ENCODE measurements at places on chromosomes 6 and 20.

GRCh38 chr20:63804308-63804636 is 26.8 kb downstream of the ZBTB46 start:
- no peak for DNase-seq

DNA sequence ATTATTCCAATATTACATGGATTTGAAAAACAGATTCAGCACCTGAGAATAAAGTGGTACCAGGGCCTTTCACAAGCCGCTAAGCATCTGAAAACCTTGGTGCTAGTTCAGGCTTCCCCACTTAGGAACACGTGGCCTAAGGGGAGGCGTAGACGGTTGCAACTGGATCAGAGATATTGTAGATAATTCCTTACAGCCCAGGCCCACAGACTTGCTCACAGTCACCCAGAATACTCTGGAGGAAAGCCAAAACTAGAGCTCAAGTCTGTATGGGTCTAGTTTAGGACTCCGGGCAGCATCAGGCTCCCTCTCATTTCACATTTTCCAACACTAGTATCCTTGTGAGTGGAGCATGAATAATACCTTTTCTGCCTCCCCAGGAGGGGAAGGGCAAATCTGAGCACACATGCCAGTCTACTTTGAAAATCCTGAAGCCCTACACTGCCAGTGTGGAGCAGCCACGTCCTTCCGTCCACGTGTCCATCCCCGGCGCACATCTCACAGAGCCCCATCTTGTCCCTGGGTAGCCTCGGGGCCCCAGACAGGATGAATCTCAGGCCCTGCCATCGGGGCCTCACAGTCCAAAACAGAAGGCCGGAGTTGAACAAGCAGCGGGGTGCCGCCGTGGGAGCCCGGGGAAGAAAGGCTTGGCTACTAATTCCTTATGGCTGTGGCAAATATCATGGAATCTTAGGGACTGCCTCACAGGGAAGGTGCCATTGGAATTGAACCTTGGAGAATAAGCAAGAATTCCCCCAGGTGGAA is 299.3 kb downstream of the NRN1 start:
- no peak for DNase-seq

DNA sequence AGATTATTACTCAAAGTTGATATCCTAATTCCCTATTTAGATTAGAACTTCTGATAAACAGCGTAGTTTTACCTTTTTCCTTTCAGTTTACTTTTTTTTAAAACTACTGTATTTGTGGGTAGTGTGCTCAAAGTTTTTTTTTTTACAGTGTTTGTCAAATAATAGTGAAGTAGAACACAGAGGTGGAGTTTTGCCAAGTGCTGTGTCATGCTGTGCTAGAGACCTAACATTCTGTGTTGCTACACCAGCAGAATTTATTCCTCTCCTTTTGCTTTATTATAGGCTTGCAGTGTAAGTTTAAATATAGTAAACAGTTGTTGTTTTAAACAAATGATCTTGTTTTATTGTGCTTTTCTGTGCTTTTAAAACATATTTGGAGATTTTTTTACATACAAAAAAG is 125.4 kb downstream of the HIVEP1 start:
- DNase-seq: no peak

DNA sequence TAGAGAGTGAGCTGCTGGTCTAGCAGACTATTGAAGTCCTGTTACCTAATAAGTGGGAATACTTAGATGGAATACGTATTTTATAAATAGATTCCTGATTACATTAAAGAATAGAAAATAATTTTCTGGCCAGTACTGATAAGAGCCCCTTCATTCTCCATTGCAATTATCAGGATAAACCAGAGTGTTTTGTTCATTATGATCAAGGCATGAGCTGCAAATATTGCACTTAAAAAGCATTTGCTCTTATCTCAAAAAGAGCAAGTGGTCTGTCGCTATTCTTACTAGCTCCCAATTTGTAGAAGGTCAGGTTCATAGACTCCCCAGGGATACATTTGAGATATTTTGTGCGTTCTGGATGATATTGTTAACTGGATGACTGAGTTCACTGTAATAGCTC is 73.1 kb upstream of the PLCB4 start:
- DNase-seq: no peak

- no peak for DNase-seq
These were observed 116.1 kb upstream of the NXT1 start for GRCh38 chr20:23234311-23235078.

- no peak for DNase-seq
These were observed 424.5 kb downstream of the GRIK2 start for GRCh38 chr6:101818051-101818450.

DNA sequence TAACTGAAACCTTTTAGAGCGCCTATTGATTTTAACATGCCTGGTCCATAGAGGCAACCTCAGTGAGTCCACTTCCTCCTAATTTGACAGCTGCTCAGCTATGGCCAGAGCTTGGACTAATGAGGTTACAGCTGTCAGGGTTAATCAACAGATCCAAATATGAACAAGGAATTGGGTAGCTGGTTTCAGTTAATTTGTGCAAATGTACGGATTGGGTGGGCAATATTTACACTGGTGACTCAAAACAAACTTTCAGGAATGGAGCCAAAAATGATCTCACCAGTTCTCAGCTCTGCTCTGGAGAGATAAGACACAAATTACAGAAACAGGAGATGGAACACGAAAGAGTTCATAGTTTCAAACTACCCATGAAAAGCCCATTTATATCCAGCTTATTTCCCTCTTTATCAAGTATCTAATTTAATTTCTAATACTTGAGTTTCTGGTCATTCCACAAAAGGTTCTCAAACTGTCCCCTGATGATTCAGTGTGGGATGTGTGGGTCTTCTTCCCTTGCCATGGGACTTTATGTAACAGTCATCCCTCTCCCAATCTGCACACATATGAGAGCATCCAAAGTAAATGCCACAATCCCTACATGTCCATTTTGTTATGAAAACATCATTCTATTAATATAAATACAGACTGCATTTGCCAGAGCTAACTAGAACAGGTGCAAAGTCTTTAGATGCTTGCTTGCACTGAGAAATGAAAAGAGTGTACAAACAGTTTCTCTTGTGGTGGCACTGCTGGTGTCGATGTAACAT is 149.9 kb downstream of the RPS12 start:
- no peak for DNase-seq

Measured in activated CD4-positive, alpha-beta T cell treated with anti-CD3 and anti-CD28 coated beads, Interleukin-2, amount 50 U/mL, for 24 hours (primary cell).